Stimulated activated CD4-positive, alpha-beta T cell treated with anti-CD3 and anti-CD28 coated beads, Interleukin-1b, Interleukin-23, amount 100 ng/mL, for 24 hours (primary cell): ENCODE measurements at places on chromosomes 11 and 22.

GRCh38 chr11:86673872-86674750 is 1.7 kb upstream of the ME3 start:
- DNase-seq = no peak

- no peak for DNase-seq
Observed at GRCh38 chr11:27250867-27251665, 111.9 kb downstream of the CCDC34 start.

DNA sequence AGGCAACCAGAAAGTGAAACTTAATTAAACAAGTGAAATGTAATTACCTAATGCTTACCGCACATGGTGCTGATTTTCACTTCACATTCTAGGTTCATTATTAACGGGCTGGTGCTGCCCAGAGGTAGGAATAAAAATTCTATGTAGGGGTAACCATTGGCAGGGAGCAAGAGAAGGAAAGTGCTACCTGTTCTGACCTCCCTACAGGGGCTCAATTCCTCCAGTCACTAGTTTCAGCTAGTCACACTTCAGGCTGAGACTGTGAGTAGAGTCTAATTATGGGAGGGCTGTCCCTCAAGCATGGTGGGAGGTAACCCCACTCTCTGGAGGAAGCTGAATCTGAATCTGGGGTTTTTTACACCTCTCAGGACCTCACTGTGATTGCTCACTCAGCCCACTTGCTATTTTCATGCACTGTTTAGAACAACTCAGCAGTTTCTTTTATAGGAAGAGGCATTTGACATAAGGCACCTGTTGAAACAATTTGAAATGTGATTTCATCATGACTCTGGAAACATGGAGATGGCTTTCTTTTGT is 75.4 kb downstream of the MAML2 start:
- no peak for DNase-seq

GRCh38 chr22:37151401-37151800 is 1.7 kb upstream of the IL2RB start:
- no peak for DNase-seq

- DNase-seq = no peak
Observed at GRCh38 chr22:28141614-28142013, 222.6 kb upstream of the PITPNB start.

DNA sequence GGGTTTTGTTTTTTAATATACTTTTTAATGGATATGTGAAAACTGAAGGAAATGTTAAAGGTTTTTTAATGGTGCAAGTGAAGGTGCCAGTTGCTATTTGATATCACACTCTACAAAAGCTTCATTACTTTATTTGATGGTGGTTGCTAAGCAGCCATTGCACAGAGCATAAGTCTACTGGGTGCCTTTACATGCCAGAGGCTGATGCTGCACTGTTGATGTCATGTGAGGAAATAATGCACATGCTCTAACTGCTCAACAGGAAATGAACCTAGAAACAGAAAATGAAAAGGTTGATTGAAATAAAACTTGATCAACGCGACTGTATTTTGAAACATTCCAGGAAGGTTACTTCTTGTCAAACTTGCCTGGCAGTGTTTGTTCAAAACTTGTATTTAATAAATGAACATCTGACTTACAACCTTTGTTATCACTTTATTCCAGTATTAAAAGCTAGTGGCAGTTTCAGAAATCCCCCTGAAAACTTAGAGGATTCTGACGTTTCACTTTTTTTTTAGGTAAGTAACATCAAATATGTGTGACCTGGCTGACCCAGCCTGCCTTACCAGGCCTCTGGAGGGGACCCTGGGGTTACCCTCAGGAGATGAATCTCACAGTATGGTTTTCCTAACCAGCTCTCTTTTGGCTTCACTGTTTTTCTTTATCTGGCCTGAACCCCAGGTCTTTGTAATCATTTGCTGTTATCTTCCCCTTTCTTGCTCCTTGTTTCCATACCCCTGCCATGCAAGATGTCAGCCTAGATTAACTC is 2.4 kb upstream of the ATP5MG start:
- DNase-seq = no peak

- peak; percentile 68 for DNase-seq
Observed at GRCh38 chr11:69101115-69101791, 52.5 kb downstream of the TPCN2 start.

DNA sequence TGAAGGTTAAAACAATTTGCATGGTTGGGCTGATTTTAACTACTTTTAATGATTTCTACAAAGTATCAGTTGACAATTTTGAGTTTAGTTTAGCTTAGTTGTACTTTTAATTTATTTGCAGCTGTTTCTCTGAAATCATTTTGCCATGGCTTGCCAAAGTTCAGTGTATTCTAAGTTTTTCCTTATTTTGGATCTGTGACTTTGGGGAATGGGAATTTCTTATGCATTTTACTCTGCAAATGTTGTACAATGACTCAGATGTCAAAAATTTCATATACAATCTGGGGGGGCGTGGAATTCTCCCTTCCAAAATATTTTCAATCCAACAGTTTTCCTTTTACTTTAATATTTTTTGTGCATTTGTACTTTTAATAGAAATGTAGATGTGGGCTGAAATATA is 8.9 kb upstream of the DCHS1 start:
- no peak for DNase-seq

GRCh38 chr11:119320776-119321524 is 4.0 kb upstream of the MCAM start:
- DNase-seq = peak; percentile 53

DNA sequence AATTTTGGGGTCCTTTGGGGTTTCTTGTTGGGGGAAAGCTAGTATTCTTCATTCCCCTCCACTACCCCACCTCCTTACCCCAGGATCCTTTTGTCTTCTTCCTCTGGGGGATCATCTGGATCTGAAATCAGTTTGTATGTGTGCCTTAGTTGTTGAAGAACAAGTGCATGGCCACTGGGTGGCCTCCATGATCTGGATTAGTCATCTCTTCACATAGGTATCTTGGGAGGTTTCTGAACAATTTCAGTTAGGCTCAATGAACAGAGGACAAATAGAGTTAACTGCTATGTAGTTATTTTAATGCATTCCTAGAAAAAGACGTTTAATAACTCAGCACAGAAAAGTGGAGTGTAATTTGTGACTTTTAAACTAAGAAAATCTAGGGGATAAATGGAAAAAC is 7.1 kb upstream of the VWA5A start:
- no peak for DNase-seq

DNA sequence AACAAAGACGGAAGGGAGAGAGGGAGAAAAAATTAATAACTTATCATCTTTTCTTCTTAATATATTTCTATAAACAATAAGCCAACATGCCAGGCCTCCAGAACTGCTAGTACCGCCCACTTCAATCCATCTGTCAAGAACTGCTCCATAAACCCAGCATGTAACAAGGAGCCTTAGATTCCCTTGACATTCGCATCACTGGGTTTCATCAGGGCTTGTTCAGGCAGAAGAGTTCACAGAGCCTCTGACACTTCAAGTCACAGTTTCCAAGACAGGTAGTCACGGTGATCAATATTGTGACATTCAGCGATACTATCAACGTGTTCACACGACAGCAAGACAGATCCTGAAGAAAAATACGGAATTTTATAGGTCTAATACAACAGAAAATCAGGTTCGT is 61.7 kb downstream of the LARGE2 start:
- DNase-seq = no peak

- no peak for DNase-seq
Observed at GRCh38 chr11:123303924-123304323, 108.9 kb upstream of the CLMP start.
